ENCODE measurements at places on chromosomes 12 and 14. TPM values are rescaled to one million over a fixed set of nuclear protein-coding genes. Genes with fewer than 3 reads are reported as not detected.

- DNase-seq, result no peak
Observed at GRCh38 chr14:90442388-90442787, 45.6 kb downstream of the CALM1 start.

GRCh38 chr12:104351057-104351983, 47.8 kb downstream of the EID3 start:
- no peak for DNase-seq

DNA sequence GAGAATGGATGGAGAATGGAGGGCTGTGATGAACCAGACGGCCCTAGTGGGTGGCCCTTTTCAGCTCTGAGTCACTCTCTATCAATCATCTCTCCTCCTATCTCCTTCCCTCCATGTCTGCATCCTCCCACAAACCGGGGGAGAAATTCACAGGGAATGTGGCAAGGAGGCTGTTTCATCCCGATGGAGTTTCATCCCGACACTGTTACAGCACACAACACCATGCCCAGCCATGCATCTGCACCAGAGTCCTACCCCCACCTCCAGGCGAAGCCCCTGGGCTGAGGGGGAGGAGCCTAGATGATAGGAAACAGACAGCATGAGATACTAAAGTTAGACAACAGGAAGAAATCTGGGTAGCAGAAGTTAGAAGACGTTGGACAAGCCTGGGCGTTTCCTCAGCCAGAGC, 20.8 kb downstream of the SLC8B1 start:
- no peak for DNase-seq

- DNase-seq, result no peak
Observed at GRCh38 chr14:81246461-81247270, 25.9 kb upstream of the GTF2A1 start.

GRCh38 chr12:104520242-104520900, 63.6 kb downstream of the CHST11 start:
- DNase-seq, result no peak

DNA sequence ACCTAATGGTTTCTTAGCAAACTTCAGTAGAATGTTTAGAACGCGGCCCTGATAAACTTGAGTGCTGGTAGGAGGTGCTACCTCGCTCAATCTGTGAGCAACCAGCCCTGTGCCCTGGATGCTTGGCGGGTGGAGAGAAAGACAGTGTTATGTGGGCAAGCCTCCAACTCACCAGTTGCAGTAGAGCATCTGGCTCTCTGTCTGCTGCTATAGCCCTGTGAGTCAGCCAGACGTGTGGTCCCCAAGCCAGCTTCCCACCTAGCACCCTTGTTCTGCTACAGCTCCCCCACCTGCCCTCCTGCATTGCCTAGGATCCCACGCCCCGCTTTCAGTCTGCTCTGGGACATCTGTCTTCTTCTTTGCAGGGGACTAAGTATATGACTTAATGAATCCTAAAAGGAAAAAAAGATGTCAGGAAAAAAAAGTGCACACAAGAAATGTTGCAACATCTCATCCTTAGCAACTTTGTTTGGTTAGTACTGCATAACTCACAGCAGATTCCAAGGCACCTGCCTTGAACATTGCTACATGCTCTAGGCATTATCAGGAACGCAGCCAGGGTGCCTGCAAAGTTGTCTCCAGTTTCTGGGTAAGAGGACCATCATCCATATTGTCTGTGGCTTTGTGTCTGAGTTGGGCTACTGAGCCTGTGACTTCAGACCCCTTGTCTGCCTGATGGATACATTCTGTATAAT, 13.6 kb downstream of the SNRNP35 start:
- no peak for DNase-seq

Gene MARS1
- 82.3 TPM for total RNA-seq

DNA sequence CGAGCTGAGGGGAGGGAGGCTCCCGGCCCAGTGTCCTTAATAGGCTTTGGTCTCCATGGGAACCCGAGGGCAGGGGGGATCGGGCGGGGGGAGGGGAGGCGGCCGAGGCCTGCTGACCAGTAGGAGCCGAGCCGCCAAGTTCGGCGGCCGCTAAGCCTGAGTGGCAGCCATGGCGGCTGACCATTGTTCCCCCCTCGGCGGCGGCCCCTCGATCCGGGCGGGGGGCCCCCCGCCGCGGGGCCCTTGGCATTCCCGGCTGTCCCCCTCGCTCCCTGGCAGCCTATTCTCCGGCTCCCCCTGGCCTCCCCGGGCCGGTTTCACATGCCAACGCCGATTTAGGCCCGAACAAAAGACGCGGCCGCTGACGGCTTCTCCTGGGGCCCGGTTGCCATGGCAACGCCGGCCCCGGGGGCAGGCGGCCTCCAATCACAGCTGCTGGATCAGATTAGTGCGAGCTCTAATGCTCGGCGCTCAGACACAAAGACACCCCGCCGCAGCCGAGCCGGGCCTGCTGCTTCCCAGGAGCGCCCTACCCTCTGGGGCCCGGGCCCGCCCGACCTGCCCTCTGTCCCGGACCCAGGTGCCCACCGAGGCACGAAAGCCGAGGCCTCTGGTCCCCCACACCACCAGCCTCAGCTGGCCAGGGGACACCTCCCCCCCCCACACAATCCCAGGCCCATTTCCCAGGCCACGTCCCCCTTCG, 7.3 kb downstream of the MSI1 start:
- DNase-seq, result peak; percentile 93

GRCh38 chr12:120800665-120801064, 75.0 kb downstream of the ACADS start:
- no peak for DNase-seq

Gene FGF6
- not detected for total RNA-seq

Gene PTPN6
- 1.6 TPM for total RNA-seq

DNA sequence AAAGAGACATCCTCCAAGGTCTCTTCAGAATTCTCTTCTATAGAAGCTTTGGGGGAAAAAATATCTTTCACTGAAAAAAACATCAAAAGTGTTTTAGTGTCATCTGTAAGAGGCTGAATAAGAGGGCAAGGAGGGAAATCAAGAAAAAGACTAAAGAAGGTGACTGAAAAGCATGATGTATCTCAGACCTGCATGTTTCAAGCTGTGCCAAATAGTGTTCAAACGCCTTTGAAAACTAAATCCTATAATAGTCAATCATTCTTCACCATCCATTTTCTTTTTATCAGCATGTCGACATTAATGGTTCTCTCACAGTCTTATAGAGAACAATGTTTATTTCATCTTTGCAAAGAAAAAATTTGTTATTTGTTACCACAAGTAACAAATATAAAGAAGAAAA, 94.5 kb downstream of the CEP128 start:
- no peak for DNase-seq

DNA sequence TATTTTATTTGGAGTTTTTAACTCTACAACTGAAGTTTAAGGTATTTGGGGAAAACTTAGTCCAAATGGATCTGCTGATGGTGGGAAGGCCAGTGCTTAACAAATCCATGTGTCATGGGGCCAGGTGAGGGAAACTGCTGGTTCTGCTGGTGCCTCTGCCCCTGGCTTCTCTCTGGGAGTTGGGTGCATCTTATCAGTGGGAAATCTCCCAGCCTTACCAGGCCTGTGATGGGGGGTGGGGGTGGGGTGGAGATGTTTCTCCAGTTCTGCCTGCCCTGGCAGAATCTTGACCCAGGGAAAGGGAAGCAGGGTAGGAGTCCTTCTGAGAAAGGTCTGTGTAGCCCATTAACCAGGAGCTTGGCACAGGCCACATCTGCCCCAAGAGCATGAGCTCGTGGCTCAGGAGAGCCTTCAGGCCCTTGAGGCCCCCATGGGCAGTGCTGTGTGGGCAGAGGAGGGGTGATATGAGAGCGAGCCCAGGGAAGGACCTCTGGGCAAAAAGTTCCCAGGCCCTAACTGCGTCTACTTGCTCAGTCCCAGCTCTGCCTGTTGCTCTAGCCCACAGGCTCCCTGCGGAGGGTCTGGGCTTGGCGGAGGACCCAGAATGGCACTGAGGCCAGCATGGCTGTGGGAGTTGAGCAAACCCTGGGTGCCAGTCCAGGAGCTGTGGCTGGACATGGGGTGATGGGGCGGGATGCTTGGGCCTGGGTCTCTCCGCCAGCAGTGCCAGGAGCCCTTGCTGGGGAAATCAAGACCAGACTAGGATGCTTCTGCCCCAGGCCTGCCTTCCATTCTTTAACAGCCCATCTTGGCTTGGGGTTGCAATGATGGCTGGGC, 18.2 kb downstream of the VASH1 start:
- no peak for DNase-seq

Gene DLK1
- not detected for total RNA-seq

Gene RFLNA
- 7.7 TPM for total RNA-seq

DNA sequence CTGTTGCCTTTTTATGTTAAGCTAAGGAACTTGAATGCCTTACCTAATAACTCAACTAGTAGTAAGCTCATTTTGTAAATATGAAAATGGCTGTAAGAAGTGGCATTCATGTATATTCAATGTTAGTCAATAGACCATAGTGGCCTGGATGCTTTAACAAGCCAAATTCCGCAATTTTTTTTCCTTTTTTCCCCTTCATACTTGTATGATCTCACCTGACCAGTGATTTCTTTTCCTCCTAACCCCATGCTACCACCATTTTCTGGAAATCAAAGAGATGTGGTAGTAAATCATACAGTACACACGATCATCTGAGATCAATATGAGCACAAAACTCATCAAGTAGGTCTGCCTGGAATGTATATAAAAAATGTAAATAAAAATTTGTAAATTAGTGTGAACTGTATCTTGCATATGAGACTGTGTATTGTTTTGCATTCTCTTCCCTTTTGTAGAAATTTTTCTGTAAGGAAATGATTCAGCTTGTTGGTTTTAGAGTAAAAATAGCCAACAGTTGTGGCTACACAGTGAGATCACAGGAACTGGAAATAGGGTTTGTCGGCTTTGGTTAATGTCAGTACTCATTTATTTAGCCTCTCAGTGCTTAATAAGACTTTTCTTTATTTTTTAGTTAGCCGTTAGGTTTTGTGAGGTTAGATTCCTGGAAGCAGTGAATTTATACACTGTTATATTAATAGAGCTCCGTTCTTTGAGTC, 62.5 kb downstream of the ETNK1 start:
- no peak for DNase-seq

Measured in frontal cortex (tissue), 4 donors.